Stimulated activated CD8-positive, alpha-beta memory T cell treated with anti-CD3 and anti-CD28 coated beads, Interleukin-2, amount 100 ng/mL, for 1 hour (primary cell): ENCODE measurements at places on chromosomes 2 and 18.

DNA sequence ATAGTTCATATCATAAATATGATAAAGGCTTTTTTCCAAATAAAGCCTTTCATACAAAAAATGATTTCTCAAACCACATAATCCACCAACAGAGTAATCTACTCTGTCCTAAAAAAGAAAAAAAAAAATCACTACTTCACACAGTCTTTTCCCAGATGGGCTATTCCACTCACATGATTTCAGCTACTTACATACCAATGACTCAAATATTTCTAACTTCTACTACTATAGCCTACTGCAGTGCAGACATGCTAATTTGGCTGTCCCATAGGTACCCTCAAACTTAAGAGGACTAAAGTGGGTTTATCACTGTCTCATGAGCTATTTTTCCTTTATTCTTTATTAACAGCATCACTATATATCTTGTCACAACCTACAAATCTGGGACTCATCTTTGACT is 57.4 kb downstream of the SLC66A3 start:
- DNase-seq = no peak

- DNase-seq = no peak
These were observed 204.8 kb upstream of the GALNT5 start for GRCh38 chr2:157052685-157053224.

DNA sequence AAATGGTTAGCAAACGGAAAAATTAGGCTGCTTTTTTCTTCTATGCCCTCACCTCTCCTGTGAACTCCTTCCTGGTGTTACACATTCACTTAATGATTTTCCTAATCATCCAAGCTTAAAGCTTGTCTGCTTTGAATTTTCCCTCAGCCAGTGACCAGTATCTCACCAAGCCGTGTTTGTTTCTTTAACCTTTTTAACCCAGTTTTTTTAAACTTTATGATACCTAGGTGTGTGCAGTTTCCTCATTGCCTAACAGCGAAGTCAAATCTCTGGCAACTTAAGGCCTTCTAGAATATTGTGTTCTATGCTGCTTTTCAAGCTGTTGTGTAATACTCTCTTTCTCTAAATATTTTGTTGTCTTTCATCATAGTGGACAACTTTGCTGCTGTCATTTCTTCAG is 113.0 kb downstream of the PIK3C3 start:
- no peak for DNase-seq

- no peak for DNase-seq
These were observed 222.9 kb upstream of the FN1 start for GRCh38 chr2:215658635-215659305.

DNA sequence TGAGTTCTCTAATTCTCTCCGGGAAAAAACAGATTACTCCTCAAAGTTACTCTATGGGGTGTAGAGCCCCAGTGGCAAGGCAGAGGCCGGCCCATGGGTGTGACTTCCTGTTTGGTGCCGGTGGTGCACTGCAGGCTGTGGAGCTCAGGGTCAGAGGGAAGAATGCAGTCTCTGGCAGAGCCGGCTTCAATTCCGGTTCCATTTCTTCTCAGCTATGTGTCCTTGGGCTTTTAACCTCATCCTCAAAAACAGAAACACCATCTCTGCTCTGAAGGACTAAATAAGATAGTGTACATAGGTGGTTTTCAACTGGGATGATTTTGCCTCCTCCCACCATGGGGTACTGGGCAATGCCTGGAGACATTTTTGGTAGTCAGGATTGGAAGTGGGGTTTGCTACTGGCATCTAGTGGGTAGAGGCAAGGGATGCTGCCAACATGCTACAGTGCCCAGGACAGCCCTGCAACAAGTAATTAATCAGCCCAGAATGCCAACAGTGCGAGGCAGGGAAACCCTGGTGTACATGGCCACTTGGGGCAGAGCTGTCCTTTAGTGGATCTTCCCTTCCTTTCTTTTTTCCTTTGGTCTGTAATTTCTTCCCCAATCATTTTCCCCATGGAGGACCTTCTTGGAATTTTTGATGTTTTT is 81.2 kb downstream of the INSIG2 start:
- no peak for DNase-seq
